ENCODE measurements at places on chromosomes 5 and 9.

GRCh38 chr5:72067682-72068470 is 39.4 kb upstream of the MAP1B start:
- DNase-seq = no peak

DNA sequence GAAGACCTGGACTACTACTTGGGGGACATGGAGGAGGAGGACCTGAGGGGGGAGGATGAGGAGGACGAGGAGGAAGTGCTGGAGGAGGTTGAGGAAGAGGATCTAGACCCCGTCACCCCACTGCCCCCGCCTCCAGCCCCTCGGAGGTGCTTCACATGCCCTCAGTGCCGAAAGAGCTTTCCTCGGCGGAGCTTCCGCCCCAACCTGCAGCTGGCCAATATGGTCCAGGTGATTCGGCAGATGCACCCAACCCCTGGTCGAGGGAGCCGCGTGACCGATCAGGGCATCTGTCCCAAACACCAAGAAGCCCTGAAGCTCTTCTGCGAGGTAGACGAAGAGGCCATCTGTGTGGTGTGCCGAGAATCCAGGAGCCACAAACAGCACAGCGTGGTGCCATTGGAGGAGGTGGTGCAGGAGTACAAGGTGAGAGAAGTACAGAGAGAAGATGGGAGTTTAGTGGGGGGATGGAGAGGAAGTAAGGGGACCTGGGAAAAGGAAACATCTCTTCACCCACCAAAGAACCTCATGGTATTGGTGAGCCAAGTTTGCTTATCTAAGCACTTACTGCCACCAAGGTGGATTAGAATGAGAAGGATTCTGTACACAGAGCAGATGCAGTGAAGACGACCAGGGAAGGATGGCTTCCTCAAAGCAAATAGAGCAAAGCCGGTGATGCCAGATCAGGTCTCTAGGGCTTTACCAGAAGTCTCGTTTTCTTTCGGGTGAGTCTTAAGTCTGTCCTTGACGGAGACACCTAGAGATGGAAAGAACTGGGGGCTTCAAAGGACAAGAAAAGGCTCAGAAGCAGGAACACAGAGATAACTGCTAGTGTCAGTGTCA is 1.5 kb downstream of the TRIM41 start:
- no peak for DNase-seq

- DNase-seq = no peak
Observed at GRCh38 chr5:110956913-110957813, 114.3 kb upstream of the TSLP start.

DNA sequence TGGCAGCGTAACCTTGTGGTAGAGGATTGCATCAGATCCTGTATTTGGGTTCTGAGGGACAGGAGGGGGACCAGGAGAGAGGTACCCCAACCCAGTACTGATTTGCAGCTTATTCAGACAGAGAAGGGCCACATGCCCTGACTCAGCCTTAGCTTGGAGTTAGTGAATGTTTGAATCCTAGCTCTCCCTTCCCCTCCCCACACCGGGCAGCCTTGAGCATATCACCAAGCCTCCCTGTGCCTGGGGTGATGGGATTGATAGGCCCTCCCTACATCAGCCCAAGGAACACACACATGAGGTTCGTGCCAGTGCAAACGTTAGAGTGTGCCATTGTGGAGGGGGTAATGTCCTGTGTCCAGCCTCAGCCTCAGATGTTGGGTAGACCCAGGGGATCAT is 71.9 kb downstream of the AMBP start:
- DNase-seq = no peak

GRCh38 chr5:55994495-55994997 is at the start of gene IL6ST:
Gene IL6ST (minus strand): TSS chr5:55994963. CDS start chr5:55976278, 18,685 bp downstream.
- DNase-seq = no peak

GRCh38 chr5:164277720-164278119 is 772.3 kb downstream of the MAT2B start:
- DNase-seq = no peak

GRCh38 chr5:172569861-172570558 is 71.1 kb upstream of the NEURL1B start:
- no peak for DNase-seq

DNA sequence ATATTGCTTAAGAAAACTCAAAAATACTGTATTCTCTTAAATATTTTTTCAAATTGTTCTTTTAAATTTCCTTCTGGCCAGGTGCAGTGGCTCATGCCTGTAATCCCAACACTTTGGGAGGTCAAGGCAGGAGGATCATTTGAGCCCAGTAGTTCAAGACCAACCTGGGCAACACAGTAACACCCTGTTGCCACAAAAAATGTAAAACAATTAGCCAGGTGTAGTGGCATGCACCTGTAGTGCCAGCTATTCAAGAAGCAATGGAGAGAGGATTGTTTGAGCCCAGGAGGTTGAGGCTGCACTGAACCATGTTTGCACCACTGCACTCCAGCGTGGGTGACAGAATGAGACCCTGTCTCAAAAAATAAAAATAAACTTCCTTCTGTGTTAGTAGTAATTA is 94.3 kb downstream of the STRBP start:
- DNase-seq = no peak

GRCh38 chr9:130215341-130216119 is 43.3 kb downstream of the NCS1 start:
- DNase-seq = no peak

DNA sequence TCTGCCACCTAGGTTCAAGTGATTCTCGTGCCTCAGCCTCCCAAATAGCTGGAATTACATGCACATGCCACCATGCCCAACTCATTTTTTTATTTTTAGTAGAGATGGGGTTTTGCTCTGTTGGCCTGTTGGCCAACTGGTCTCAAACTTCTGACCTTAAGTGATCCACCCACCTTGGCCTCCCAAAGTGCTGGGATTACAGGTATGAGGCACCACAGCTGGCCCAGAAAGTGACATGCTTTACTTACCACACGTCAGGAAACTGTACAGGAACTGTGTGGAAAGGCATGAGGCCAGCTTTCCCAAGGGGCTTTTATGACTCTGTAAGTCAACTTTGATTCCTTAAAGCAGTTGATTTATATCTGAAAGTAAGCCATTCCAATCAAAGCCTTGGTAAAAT is 25.0 kb downstream of the DNAJB5 start:
- no peak for DNase-seq

DNA sequence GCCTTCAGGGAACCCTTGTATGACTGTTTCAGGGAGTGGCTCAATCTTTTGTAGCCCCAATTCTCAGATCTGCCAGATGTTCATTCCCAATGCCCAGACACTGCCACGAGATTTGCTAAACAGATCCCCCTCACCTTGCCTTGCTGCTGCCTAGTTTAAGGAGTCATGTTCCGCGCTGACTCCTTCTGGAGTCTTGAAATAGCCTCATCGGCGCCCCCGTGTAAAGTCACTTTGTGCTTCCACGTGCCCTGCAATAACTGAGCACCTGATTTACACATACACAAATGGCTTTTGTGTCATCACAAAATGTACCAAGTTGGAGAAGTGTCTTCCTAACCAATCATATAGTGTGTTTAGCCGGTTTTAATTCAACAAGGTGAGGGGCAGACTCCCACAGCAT is 62.3 kb downstream of the PRRT1B start:
- DNase-seq = no peak

DNA sequence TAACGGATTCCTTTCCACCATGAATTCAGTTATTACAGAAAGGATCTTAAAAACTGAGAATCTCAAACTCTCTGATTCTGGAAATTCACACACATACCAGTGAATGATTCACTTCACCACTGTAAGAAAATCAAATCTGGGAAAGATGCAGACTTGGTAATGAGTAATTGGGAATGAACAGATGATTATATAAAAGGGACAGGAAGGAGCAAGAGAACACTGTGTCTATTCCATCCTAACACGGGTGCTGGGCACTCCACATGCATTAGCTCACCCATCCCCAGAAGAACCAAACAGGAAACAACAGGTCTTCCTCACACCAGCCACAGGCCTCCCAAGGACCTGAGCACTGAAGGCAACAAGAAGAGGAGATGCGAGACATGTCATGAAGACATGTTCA is 74.8 kb upstream of the ZNF622 start:
- no peak for DNase-seq

GRCh38 chr5:17022296-17022695 is 86.2 kb upstream of the MYO10 start:
- no peak for DNase-seq

DNA sequence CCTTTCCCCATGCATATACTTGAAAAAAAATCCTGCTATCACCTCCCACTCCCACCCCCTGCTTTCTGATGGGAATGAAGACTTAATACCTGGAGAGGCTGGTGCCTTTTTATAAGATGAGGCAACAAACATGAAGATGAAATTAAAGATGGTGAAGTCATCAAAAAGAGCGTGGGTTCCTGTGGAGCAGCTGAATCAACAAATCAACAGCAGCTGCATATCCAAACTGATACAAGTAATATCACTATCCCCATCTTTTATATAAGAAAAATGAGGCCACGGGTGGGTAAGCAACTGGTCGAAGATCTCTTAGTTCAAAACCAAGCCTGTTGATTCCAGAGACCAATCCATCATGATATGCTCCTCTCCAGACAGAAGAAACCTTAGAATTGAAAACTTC is 268.5 kb downstream of the ENC1 start:
- DNase-seq = no peak

DNA sequence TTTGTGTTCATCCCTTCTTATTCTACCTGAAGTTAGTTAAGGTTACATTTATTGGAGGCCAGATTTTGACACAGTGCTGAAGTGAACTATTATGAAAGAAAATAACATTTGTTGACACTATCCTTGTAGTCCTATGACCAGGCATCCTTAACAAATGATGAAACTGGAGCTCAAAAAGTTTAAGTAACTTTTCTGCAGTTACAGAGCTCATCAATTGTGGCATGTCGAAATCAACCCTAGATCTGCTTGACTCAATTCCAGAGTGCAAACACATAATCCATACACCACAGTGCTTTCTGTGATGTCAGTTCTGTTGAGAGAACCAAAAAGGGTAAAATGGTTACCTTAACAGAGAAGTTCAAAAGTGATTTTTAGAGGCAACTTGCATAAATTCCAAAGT is 28.6 kb downstream of the KCNN2 start:
- no peak for DNase-seq

DNA sequence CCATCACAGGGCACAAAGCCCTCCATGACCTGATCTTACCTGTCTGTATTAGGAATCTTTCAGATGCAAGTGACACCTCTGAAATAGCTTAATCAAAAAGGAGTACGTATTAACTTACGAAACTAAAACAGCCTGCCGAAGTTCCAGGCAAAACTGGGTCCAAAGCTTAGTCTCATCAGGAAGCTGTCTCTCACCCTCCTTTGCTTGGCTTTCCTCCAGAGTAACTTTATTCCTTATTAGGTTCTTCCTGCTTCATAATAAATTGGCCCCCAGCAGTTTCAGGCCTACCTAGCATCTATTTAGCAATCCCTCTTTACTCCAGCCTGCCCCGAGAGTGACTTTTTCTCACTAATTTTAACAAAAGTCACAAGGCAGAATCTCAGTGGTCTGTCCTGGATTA is 58.4 kb upstream of the STK32A start:
- DNase-seq = no peak

DNA sequence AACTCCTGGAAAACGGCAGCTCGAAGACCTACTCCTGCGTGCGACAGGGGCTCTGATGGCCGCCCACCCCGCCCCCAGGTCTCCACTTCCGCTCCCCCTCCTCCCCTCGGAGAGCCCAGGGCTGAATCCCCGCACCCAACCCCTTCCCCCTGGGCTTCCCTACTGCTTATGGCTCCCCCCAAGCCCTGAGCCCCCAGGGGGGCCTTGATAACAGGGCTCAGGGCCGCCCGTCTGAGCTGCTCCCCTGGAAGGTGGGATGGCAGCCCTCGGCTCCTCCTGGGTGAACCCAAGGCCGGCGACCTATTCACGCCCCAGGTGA is 30.4 kb downstream of the GLT6D1 start:
- DNase-seq = no peak

DNA sequence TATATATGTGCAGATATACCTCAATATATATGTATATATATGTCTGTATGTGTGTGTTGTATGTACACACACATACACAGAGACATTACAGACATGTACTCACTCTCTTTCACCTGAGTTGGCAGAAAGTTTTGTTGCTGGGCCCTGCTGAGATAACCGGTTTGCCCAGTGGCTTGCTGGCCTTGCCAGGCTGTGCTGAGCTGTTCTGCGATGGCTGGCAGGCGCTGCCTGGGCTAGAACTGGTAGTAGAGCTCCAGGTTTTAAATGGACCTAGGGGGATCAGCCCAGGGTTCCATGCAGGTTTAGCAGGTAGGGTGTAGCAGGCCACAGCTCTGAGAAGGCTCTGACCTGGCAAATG is 394.3 kb downstream of the GADD45G start:
- DNase-seq = no peak

- DNase-seq = no peak
Observed at GRCh38 chr9:35114113-35114839, 1.4 kb downstream of the ATOSB start.

DNA sequence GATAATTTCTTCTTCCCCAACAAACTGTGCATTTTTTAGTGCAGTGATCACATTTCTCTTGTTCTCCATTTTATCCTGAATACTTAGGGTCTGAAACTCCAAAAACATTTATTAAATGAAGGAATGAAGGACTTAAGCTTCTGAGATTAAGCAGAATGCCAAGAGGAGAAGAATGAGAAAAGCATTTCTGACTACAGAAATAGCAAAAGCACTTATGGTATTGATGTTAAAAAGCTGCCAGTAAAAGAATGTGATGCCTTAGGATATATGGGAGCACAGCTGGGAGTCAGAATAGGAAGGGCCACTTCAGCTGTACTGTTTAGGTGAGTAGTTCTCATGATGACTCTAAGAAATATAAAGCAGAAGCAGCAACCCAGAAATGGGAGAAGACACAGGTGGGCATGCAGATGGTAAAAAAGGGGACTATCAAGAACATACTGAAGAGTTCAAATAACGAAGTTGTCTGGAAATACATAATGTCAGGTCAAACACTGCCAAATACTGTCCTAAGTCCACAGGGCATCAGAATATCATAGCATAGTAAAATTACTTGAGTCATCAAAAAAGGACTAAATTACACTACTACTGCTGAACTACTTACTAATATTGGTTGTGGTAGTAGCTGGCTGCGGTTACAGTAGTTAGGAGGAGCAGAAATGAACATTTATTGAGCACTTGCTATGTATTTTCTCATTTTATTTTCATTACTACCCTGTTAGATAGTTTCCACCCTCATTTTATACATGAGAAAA is 132.7 kb downstream of the MAPKAP1 start:
- DNase-seq = no peak

GRCh38 chr5:16304846-16305245 is 125.3 kb upstream of the MARCHF11 start:
- DNase-seq = no peak
